ENCODE measurements at places on chromosomes 6 and 20.

DNA sequence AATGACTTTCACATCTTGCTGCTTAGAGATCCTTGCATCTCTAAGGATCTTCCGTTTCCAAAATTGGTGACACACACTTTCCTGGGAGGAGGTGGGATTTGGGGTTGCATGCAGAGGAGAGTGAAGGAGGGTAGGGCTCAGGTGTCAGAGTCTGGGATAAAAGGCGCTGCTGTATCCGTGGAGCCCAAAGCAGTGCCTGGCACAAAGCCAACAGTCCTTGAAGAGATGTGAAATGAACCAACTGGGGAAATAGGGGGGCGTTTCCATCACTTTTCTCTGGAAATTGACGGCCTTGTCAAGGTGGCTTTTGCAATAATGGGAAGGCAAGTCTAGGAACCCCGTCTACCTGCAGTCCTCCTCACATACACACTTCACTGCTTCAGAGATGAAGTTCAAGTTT lies 59.5 kb upstream of the NELFCD start:
- DNase-seq = no peak

- DNase-seq = peak; percentile 47
Measured at GRCh38 chr6:49606721-49607390, 29.8 kb downstream of the RHAG start.

GRCh38 chr6:152316024-152316423 lies 321.1 kb downstream of the SYNE1 start:
- no peak for DNase-seq

- no peak for DNase-seq
Measured at GRCh38 chr20:41540459-41540858, 77.7 kb downstream of the CHD6 start.

- DNase-seq = no peak
Measured at GRCh38 chr6:93272211-93272610, 147.1 kb downstream of the EPHA7 start.

GRCh38 chr20:21900431-21900830 lies 195.0 kb downstream of the PAX1 start:
- DNase-seq = no peak

DNA sequence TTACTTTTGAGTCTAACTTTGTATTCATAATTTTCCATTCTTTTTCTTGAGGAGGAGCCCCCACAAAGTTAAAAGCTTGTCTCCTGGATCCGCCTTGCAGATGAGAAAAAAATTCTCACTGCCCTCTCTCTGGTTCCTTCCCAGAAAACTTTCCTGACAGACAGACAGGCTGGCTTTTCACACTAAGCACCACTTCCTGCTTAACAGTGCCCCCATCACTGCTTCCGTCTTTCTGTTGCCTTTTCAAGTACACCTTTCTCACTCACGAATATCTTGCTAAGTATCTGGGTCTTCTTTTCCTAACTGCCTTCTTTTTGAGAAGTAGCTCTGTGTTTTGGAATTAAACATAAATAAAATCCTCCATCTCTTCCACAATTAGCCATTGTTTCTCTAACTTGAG lies 19.8 kb upstream of the LMBRD1 start:
- DNase-seq = no peak

DNA sequence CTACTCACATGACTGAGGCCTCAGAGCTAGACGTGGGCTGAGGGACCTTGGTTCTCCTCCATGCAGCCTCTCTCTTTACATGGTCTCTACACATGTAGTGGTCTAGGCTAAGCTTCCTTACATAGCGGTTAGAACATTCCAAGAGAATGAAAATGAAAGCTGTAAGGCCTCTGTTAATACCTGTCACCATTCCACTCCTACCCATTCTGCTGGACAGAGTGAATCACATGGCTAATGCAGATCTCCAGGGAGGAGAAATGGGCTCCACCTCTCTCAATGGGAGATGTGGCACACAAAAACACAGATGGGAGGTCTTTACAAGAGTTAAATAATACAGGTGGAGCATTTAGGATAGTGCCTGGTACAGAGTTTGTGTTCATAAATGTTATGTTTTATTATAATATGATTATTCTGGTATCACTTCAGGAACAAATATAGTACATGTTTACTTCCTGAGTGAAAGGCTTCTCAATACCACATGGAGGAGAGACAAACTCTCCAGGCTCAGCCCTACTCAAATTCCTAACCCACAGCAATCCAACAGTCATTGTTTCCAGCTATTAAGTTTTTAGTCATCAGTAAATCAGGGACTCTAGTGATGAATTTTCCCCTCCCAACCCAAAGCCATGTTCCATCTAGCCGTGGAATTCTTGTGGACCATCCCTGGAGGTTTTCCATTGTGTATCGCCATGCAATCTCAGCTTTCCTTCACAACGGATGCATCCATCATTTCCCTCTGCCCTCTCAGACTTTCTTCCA lies 57.9 kb downstream of the ISM1 start:
- DNase-seq = no peak

DNA sequence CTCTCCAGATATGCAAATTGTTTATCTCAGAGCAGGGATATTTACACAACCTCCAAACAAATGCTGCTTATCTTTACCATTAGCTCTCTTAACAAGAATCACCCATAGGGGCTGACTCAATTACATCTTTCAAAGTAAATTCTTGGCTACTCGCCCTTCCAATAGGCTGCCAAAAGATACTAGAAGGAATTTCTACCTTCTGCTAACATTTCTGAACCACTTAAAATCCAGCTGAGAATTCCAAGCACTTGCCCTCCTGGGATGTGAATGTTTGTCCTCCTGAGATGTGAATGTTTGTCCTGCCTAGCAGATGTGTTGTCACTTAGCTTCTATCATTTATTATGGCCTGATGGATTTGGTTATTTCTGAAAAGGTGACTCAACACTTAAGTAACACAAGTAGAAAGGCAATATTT lies 388.0 kb downstream of the GJA1 start:
- DNase-seq = no peak

DNA sequence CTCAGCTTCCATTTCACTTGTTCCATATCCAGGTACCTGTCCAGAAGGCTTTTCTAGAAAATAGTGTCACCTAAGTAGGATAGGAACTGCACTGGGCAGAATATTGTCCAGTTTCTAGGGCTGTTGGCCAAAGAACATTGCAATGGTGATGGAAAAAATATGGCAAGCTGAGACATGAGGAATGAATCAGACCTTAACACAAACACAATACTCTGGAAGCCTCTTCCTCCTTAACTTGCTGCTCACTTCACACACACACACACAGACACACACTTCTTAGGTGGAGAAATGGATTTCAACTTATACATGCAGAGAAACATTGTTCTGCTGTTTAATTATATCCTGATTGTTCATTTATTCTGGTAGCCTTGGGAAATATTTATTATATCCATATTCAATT lies 203.0 kb upstream of the RGS17 start:
- no peak for DNase-seq

DNA sequence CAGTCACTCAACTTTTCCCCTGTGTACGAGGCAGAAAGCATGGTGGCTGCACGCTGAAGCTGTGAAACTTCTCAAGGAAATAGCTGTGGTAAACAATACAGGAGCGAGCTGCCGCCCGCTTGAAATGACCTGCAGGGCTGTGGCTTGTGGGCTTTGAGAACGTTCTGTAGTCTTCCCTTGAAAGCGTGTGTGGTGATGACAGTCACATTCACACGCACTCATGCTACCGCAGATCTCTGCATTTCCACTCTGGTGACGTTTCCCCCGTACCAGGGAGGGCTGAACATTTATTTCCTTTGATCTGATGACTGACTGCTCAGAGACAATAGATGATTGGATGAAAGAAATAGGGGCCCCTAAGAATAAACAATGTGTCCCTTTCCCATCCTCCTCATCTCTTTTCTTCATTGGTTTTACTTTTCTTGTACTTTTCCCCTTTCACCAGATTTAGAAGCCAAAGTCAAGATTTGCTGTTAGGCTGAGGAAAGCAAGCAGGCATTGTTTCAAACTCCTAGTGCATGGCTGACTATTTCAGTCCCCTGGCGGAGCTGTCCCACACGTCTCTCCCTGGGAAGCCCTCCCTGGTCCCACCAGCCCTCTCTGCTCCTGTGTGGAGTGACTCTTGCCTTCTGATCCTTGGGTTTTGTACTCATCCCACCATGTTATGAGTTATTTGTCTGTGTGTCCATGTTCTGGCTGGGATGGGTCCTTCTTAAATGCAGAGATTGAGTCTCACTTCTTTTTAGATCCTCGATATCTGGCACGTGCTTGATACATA lies 3.9 kb downstream of the SYTL3 start:
- peak; percentile 76 for DNase-seq

DNA sequence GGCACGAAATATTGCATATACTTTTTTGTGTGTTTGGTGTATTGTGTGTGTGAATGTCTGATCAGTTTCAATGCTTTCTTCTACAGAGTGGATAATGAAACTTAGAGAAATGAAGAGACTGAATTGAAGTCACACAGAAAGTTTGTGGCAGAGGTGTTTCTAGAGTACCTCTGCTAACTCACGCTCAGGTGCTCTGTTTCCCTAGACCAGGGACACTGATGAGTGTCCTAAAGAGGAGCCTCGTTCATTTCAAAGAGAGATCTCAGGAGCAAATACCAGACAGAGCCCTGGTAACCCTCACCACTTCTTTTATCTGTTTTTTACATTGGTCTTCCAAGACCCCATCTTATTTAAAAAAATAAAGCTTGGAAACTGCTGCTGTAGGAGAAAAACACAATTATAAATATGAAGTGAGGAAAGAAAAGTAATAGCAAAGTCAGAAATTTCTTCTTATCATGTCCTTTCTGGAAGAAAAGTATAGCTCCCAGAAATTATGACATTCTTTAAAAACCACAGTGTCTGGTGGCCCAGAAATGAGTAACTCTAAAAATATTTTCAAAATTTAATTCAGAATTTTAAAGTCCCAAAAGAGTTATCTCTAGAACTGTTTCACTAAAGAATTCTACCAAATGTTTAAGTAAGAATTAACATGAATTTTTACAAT lies 720.6 kb downstream of the RFPL4B start:
- DNase-seq = no peak

- no peak for DNase-seq
Measured at GRCh38 chr6:48994811-48995210, 468.2 kb downstream of the MMUT start.

DNA sequence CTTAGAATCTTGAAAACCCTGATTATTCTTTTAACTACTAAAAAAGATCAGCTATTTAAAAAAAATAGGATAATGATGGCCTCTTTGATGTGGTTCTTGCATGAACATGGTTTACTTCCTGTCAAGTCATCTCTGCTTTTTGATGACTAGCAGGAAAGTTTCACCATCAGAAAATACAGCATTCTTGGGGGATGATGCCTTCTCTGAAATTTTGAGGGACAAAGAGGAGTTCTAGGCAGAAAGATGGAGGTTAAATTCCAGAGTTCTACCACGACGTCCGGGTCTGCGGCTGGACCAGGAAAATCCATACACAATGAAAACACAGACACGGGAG lies 130.4 kb downstream of the OLIG3 start:
- DNase-seq = peak; percentile 24

GRCh38 chr6:137188855-137189254 lies 15.4 kb upstream of the IL22RA2 start:
- DNase-seq = no peak

DNA sequence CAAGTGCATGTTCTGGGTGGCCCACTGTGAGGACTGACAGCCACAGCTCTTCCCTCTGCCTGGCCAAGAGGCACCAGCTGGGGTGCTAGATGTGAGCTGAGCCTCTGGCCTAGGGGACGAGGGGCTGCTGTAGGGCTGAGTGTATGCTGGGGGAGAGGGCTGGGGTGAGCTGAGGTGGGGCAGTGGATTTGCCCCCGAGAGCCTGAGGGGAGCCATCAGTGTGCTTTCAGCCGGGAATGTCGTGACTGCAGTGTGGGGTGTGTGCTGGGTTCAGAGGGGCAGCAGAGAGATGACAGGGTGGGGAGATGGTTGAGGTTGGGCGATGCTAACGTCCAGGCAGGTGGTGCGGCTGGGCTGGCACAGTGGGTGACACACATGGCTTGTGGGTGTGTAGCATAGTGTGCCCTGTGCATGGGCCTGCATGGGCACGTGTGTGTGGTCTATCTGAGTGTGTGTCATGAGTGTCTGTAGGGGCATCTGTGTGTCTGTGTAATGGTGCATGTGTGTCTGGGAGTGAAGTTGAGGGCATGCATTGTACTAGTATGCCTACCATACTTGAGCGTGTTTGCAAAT lies 46.0 kb upstream of the BLCAP start:
- no peak for DNase-seq

GRCh38 chr6:36755435-36756348 lies 58.1 kb downstream of the RAB44 start:
- DNase-seq = peak; percentile 73

DNA sequence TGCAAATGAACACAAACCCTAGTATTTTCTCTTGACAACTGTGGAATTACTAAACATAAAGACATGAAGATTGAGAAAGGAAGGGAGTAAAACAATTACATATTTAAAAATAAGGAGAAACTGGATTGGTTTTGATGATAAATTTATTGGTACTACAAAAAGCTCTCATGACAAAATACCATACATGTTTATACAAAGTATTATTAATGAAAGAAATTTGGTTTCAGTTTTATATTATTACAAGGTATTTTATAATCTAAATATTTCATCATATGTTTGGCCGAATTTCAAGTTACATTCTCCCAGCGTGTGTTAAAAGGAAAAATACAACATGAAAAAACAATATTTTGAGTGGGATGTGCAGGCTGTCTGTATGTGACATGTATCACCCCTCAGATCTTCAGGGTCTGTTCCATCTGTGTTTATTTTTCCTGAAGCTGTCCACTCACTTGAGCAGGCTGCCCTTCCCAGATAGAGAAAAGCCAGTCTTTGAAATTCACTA lies 568.4 kb downstream of the NKAIN2 start:
- no peak for DNase-seq

DNA sequence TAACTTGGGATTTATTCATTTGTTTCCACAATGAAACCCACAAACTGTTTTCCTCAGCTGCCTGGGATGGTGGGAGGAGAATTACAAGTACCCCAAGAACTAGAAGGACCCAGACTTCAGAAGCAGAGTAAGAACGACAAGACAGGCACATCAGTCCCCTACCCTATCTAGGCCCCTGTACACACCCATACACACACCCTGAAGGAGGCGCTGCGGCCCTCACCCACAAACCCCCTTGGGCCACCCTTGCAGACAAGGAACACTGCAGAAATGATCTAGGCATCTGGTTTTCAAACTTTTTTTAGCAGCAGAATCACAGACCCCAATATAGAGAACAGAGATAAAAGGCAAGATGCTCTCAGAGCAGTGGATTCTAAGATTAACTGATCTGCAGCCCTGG lies 55.0 kb downstream of the TRERF1 start:
- no peak for DNase-seq

- DNase-seq = peak; percentile 64
Measured at GRCh38 chr6:127484212-127484863, 25.1 kb upstream of the KIAA0408 start.

- no peak for DNase-seq
Measured at GRCh38 chr6:56911847-56912246, 43.1 kb upstream of the BEND6 start.

- no peak for DNase-seq
Measured at GRCh38 chr6:125844989-125845388, 54.2 kb downstream of the NCOA7 start.
